CD4-positive, alpha-beta T cell treated with Interleukin-4 for 1 hour (primary cell): ENCODE measurements at places on chromosomes 2 and 18.

- DNase-seq: no peak
These were observed 14.1 kb downstream of the KLF11 start for GRCh38 chr2:10057231-10058107.

DNA sequence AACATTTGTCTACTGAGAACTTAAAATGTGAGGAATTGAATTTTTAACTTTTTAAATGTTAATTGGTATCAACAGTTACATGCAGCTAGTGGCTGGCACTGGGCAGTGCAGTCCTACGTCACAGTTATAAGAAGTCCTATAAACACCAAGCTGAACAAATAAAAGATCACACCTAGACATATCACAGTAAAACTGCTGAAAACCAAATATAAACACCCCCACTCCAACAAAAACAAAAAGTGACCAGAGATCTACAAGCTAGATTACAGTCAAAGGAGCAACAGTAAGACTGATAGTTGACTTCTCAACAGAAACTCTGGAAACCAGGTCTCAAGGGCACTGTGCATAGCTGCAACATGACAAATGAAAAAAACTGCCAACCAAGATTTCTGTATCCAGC is 19.4 kb downstream of the TLK1 start:
- no peak for DNase-seq

- no peak for DNase-seq
These were observed 8.6 kb upstream of the NEU2 start for GRCh38 chr2:233023761-233024410.

GRCh38 chr2:147364597-147364996 is 480.2 kb upstream of the ACVR2A start:
- DNase-seq: peak; percentile 47

GRCh38 chr2:241534701-241535375 is 23.7 kb upstream of the BOK start:
- no peak for DNase-seq

- peak; percentile 8 for DNase-seq
These were observed 143.7 kb downstream of the USP34 start for GRCh38 chr2:61327173-61327572.

DNA sequence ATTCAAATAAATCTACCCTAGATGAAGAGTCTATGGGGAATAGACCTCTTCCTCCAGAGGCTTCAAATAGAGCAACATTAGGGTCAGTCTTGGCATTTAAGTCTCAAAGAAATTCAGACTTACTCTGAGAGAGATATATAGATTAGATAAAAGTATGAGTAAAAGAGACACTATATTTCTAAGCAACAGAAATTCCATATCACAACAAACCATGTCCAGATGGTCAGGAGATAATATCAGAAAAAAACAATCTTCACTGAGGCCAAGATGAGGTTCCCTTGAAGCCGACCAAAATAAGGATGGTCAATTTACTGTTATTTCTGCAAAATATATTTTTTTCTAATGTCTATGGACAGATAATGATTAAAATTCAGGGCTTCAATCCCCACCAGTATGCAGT is 89.1 kb upstream of the NOSTRIN start:
- no peak for DNase-seq

DNA sequence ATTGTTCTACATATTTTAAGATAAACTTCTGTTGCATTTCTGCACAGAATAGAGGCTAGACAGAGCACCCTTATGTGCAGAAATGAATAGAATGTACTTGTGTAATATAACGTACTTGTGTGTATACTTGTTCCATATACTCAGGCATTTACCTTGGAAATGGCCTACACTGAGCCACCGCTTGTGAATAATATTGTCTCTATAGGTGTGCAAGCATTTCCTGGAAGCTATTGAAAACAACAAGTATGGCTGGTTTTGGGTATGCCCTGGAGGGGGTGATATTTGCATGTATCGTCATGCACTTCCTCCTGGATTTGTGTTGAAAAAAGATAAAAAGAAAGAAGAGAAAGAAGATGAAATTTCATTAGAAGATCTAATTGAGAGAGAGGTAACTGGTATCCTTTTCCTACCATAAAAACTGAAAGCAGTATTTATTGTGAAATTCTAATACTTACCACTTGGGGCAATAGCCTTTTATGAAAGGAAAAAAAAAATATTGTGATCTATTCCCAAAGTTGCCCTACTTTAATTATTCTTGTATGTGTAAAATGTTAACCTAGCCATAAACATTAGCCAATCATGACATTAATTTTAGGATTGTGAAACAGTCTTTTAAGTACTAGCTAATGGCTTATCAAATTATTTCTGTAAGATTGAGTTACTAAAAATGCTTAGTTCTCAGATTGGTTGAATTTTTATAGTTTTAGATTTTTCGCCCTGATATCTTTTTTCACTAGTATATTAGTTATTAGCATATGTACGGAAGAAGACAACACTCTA is 18.0 kb downstream of the ZC3H15 start:
- peak; percentile 39 for DNase-seq

DNA sequence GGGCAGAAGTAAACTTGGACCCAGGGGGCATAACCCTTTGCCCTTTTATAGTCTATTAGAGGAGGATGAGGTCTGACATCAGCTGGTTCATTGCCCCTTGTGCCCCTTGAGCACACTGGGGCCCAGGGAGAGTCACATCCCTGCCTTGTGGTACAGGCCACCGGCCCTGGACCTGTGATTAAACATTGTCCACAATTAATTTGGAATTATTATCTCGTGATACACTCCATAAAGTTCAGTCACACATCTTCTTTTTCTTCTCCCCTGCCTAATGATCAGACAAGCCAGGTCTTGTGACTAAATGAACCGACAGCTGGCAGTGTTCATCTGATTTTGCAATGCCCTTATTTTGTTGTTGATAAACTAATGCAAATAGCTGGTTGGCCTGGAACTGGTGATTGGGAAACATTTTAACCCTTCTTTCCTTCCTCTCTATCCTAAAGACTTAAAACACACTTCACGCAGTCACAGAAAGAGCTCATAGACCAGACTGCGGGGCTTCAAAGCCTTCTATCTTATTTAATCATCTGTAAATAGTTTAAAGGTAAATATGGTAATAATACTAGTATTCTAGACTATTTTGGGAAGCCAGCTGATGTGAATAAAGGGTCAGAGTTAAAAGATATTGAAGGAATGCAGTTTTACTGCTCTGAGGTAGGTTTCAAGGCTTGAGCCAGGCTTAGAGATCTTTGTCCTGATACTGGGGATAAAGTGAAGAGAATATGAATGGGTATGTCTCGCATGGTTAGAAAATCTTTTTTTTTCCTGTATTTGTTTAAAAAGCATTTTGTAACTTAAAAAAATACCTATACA is 13.4 kb downstream of the IL1R1 start:
- DNase-seq: no peak

GRCh38 chr2:97662386-97662894 is 1.4 kb downstream of the ACTR1B start:
- DNase-seq: no peak

DNA sequence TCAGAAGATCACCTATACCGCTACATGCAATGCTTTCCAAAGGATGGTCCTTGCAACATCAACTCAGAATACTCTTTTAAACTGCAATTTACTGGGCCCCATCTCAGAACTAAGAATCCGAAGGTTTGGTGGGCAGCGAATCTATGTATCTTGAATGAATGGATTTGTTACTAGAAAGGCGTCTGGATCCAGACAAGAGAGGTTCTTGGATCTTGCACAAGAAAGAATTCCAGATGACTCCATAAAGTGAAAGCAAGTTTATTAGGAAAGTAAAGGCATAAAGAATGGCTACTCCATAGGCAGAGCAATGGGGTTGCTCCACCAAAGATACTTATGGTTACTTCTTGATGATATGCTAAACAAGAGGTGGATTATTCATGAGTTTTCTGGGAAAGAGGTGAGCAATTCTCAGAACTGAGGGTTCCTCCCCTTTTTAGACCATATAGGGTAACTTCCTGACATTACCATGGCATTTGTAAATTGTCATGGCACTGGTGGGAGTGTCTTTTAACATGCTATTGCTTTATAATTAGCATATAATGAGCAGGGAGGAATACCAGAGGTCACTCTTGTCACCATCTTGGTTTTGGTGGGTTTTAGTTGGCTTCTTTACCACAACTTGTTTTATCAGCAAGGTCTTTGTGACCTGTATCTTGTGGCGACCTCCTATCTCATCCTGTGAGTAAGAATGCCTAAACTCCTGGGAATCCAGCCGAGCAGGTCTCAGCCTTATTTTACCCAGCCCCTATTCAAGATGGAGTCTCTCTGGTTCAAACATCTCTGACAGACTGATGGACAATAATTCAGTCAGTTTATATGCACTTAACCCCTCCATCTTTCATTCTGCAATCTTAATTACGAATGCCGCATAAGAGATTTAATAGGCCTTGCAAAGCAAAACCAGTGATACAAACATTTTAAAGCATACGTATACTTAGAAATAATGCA is 7.5 kb upstream of the RMDN2 start:
- no peak for DNase-seq

- no peak for DNase-seq
These were observed 64.0 kb downstream of the NDUFA10 start for GRCh38 chr2:239960929-239961661.

GRCh38 chr18:49655266-49656072 is 93.6 kb downstream of the LIPG start:
- no peak for DNase-seq

DNA sequence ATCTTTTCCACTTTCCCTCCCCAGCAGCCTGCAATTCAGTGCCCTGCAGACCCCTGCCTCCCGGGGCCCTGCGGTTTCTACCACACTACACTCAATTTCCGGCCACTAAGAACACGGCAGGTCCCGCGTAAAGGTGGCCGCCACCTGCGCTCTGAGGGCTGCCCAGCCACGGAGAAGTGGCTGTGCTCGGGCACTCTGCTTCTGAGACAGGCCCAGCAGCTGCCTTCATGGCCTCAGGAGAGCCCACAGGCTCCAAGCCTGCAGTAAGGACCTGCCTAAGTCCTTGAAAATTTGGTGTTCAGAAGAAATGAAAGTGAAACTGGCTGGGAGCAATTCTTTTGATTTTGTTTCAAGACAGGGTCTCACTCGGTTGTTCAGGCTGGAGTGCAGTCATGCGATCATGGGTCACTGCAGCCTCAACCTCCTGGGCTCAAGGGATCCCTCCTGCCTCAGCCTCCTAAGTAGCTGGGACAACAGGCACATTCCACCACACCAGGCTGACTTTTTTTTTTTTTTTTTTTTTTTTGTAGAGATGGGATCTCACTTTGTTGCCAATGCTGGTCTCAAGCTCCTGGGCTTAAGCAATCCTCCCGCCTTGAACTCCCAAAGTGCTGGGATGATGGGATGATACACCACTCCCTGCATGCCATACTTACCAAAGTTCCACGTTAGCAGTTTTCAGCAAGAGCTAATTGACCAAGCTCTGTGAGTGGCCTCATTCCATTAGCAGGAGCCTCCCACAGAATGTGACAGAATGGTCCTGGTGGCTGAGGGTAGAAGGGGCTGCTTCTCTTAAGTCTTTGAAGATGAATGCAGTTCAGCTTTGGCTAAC is 14.6 kb upstream of the ALPP start:
- DNase-seq: peak; percentile 27

GRCh38 chr18:76391038-76391437 is 104.0 kb downstream of the ZNF516 start:
- DNase-seq: no peak

DNA sequence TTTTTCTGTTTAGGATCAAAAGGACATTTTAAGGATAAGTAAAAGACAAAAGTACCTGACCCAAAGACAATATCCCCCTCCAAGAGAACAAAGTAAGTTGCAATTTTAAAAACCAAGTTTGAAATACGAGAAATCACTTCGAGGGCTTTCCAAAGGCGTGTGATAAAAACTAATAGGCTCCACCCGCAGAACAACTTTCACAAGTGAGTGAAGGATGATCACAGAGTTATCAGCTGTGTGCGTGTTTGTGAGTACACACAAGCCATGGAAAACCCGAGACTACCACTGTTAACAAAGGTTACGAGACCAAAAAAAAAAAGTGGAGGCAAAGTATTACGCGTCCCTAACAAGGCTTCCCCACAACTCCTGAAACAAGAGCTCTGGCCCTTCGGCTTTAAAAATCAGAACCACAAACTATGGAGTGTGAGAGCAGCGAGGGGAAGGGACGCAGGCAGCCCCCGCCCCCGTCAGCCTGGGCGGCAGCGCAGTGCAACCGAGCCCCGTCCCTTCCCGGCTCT is 719 bp downstream of the SMAD2 start:
- DNase-seq: peak; percentile 42

DNA sequence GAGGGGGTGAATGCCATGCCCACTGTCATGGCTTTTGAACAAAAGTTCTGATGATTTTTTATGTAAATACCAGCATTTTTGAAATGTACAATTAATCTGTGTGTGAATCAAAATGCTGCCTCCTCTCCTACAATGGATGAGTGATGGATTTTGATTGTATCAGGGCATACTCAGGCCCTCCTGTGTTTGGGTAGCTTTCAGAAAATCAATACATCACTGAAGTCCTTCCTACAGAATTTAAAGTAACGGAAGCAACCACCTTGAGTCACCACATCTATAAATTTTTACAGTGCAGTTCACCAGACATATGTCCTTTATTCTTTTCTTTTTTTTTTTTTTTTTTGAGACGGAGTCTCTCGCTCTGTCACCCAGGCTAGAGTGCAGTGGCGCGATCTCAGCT is 867.3 kb downstream of the EPHA4 start:
- no peak for DNase-seq

DNA sequence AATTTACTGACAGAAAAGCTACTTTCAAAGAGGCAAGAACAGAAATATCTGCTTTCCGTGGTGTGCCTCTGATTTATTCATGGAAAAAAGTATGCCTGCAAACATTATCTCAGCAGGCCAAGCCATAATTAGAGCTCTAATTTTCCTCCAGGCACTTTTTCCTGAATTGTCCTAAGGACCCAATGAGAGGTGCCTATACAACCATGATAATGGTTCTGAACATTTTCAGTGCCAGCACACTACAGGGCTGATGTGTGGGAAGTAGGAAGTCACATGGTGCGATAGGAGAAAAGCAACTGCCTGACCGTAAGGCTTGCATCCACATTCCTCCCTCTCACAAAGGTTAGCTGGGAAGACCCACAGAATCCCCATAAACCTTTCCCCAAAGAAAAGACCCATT is 45.9 kb upstream of the EGR4 start:
- DNase-seq: no peak

GRCh38 chr18:58698701-58699193 is 27.5 kb downstream of the MALT1 start:
- DNase-seq: no peak

- no peak for DNase-seq
These were observed 49.4 kb downstream of the NBAS start for GRCh38 chr2:15511686-15512085.
